Prostate gland (tissue), 2 donors: ENCODE measurements at places on chromosomes 7 and 10. TPM values are rescaled to one million over a fixed set of nuclear protein-coding genes. Genes with fewer than 3 reads are reported as not detected.

DNA sequence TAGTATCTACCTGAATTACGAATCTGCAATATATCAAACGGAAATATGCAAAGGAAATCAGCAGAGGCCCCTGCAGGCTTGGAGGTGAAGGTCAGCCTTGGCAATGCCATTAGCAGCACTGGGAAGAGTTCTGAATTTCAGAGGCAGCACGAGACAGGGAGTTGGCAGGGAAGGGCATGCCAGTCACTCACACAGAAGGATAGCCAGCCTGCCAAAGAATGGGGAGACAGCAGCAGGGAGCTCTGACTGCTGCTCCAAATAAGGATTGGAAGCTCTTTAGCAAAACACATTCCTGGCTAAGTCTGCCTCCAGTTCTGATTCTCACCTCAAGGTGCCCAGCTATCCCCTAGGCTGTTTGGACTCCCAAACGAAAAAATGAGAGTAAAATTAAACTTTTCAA, 188.0 kb downstream of the PDE1C start:
- H3K36me3 ChIP-seq = no peaks in the 10 kb centered on the region
- H3K27me3 ChIP-seq = no peaks in the 10 kb centered on the region
- H3K4me1 ChIP-seq = no peaks in the 10 kb centered on the region
- no peak for DNase-seq

- no peak overlapping the region for H3K27ac ChIP-seq
- no peak overlapping the region for H3K4me3 ChIP-seq
- no peaks in the 10 kb centered on the region for H3K4me1 ChIP-seq
- no peaks in the 10 kb centered on the region for H3K36me3 ChIP-seq
- no peaks in the 10 kb centered on the region for H3K27me3 ChIP-seq
- peak; percentile 19 for DNase-seq
Observed at GRCh38 chr10:50385624-50386023, 134.3 kb upstream of the ASAH2 start.

DNA sequence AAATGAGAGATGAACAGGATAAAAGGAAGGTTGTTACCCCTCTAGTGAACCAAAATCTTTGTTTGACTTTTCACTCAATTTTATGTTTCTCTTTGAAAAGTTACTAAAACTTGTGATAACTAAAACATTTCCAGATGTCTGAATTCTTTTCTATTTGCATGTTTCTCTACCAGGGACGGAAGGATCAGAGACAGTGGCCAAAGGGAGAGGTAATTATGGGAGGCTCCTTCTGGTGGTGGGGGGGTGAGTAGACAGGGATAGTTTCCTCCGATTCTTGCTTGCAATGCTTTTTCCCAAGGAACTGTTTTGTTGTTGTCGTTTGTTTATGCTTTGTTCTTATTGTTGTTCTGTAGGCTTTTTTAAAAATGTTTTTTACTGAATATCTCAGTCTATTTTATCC, 374.8 kb downstream of the INHBA start:
- no peaks in the 10 kb centered on the region for H3K36me3 ChIP-seq
- no peak for DNase-seq
- no peaks in the 10 kb centered on the region for H3K4me1 ChIP-seq
- H3K4me3 ChIP-seq = no peak overlapping the region
- no peak overlapping the region for H3K27ac ChIP-seq

GRCh38 chr7:23966941-23967340, 256.9 kb downstream of the STK31 start:
- H3K36me3 ChIP-seq = no peaks in the 10 kb centered on the region
- no peaks in the 10 kb centered on the region for H3K4me1 ChIP-seq
- H3K27me3 ChIP-seq = no peaks in the 10 kb centered on the region
- H3K27ac ChIP-seq = no peak overlapping the region
- H3K4me3 ChIP-seq = no peak overlapping the region
- no peak for DNase-seq

DNA sequence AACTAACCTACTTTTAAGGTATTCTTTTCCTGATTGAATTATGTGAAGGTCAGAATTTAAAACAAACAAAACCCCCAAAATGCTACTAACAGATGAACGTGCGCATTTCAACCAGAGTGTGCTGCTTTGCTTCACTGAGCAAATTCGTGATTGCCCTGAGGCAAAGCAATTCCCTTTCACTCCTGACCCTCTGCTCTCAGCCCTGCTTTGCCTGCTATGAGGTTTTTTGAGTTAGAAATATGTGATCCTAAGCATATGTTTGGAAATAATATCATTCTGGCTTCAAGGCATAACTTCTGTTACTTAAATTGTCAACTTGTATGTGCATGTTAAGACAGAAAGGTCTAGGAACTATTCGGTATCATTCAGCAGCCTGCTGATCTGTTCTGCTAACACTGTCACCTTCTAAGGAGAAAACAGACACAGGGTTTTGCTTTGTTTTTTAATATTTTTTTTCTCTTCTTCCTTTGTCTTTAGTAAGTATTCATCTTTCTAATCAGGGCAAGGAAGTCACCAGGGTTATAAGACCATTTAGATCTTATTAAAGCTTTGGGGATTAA, 124.2 kb downstream of the GNAT3 start:
- H3K27me3 ChIP-seq = no peaks in the 10 kb centered on the region
- H3K4me3 ChIP-seq = no peak overlapping the region
- H3K27ac ChIP-seq = no peak overlapping the region

- no peaks in the 10 kb centered on the region for H3K4me1 ChIP-seq
- H3K27ac ChIP-seq = no peak overlapping the region
- H3K27me3 ChIP-seq = no peaks in the 10 kb centered on the region
- DNase-seq = no peak
- H3K4me3 ChIP-seq = no peak overlapping the region
Observed at GRCh38 chr7:94972296-94972695, 64.9 kb downstream of the PPP1R9A start.

GRCh38 chr10:16384021-16384420, 52.8 kb upstream of the PTER start:
- H3K27me3 ChIP-seq = no peaks in the 10 kb centered on the region
- H3K4me1 ChIP-seq = no peaks in the 10 kb centered on the region
- no peaks in the 10 kb centered on the region for H3K36me3 ChIP-seq
- no peak overlapping the region for H3K27ac ChIP-seq
- DNase-seq = no peak

DNA sequence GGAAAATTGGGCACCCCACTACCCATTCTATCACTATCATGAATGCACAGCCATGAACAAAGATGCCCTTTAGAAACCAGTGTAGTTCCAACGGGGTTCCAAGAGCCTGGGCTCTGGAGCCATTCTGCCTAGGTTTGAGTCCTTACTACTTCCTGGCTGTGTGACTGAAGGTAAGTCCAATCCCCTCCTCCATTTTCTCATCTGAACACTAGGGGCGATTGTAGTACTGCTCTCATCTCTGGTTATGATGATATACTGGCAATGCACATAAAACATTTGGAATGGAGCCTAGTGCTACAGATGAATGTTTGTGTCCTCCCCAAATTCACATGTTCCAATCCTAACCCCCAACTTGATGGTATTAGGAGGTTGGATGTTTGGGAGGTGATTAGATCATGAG, 28.1 kb upstream of the CDH23 start:
- no peaks in the 10 kb centered on the region for H3K27me3 ChIP-seq
- H3K27ac ChIP-seq = no peak overlapping the region
- H3K4me1 ChIP-seq = no peaks in the 10 kb centered on the region
- H3K4me3 ChIP-seq = no peak overlapping the region

- no peaks in the 10 kb centered on the region for H3K36me3 ChIP-seq
- H3K27me3 ChIP-seq = no peaks in the 10 kb centered on the region
- H3K4me1 ChIP-seq = no peaks in the 10 kb centered on the region
- no peak for DNase-seq
Observed at GRCh38 chr10:28384557-28384956, 81.7 kb upstream of the MPP7 start.

Gene CNPY1
- not detected for total RNA-seq

Gene TMEM120A
- 40.8 TPM for total RNA-seq

Gene CPEB3
- total RNA-seq = 10.6 TPM

Gene EPHA1
- total RNA-seq = 15.7 TPM
